ENCODE measurements at places on chromosomes 1 and 21.

- no peak for DNase-seq
Measured at GRCh38 chr1:111894497-111894896, 95.0 kb downstream of the KCND3 start.

DNA sequence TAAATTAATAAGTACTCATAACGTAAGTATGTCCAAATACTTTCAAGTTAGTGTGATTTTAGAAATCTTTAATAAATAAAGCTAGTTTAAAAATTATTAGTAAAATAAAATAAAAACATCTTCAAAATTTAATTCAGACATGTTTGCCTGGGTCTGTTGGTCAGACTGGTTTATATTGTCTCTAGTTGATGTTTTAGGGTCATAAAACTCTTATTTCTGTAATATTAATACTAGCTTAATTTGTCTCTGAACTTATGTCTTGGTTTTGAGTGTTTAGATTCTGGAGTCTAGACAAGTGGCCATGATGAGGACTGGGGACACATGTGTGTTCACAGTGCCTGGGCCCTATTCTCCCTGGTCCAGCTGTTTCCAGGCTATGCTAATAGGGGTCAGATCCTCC lies 184.5 kb upstream of the TNR start:
- DNase-seq = no peak

DNA sequence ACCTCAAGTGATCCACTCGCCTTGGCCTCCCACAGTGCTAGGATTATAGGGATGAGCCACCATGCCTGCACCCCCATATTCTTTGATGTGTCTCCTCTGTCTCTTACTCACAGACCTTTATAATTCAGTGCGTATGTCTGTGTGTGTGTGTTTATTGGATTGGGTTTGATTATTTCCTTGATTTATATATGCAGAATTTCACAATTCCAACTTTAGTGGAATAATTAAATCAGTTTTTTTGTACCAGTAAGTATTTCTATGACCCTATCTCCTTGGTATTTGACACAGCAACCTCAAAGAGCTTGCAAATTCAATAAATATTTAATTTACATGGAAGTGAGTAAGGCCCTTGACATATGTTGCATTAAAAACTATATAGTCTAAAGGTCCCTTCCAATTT lies 333.9 kb upstream of the ADAMTS5 start:
- DNase-seq = no peak

DNA sequence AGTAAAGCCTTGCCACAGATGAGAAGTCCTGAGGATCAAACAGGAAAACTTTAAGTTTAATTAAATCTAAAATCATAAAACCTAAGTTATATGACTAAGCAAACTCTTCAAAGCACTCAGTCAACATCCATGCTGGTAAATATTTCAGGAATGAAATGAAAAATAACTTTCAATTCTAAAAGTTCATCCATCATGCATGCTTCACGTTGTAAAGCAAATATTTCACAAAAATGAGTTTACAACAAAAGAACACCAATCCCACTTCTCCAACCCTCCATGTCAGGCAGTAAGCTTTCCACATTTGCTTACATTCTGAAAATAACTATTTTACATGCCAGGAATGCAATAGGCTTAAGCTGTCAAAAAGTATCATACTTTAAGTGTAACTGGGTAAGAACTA lies 16.8 kb downstream of the APP start:
- DNase-seq = no peak

DNA sequence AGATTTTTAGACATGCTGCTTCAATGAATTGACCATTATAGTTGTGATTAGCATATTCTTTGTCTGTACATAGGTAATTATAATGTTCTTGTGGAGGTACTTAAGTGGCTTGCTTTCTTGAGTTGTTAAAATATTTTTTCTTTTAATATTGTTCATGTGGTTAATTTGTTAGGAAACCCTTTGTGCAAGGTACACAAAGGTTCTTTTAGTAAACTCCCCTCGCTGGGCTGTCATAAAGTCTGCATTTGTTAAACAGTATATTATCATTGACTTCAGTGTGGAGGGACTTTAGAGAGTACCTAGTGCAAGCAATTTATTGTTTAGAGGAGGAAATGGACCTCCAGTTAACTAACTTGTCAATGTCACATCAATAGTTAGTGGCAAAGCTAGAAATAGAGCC lies 52.5 kb downstream of the DISP1 start:
- DNase-seq = no peak

DNA sequence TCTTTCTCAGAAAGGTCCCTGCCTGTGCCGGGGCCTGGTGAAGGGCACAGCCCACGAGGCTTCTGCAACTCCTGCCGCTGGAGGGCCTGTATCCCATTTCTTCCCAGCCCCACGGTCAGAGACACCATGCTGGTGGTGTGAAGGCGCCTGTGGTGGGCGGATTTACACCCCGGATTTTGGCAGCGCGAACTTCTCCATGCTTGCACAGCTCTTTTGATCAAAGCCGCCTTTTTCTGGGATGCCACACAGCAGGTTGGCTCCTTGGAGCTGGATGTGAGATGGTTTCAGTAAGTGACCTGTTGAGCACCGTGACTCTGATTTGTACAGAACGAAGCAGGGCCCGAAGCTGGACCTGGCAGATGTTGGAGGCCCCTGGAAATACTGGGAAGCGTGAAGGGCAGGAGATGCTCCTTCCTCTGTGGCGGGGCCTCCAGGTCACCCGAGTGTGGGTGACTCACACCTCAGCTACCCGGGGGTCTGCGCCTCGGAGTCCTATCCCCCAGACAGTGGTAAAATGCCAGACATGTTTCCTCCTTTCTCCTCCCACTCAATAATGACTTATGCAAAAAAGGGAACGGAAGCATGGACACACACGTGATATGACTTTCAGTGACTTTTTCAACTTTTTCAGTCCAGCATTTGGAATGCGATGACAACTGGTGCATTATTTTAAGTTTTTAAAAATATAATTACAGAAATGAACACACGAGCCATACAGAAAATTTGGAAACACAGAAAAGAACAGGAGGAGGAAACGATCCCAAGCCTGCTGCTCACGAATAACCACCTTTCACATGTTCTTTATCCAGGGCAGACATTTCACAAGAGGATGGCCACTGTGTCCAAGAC lies 9.0 kb downstream of the UMODL1 start:
- no peak for DNase-seq

Data from brain (organoid and tissue), 16 donors.